NK-92 treated with Interleukin-12 subunit alpha and Interleukin-12 subunit beta, amount 100 ng/mL, for 24 hours (cell line): ENCODE measurements at places on chromosomes 16 and 17.

DNA sequence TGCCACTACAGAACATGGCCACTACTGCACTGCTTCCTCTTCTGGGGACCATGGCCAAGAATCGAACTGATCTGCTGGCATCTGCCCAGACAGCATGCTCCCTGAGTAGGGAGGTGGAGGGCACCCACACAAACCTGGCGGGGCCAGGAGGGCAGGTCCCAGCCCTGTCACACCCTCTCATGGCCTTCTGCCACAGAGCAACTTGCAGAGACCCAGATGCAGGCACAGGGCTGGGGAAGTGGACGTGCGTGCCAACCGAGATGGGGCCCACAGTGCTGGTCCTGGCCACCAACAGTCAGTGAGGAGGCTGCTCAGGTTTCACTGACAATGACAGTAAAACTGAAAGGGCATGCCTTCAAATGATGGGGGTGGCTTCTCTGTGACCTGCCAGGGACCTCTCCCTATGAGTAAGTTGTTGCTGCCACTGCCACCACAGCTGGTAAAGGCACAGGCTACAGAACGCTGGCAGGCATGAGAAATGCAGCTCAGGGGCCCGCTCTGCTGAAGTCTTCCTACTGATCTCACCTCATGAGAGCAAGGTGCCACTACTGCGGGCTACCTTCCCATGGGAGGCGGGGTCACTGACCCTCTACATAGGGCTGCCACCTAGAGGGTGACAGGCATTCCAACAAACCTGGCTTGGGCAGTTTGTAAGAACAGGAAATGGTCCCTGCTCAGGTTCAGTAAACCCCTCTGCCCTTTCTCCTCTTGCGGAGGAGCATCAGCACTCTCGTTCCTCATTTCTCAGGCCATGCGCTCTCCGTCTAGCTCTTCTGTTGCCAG is 15.5 kb downstream of the HIC1 start:
- no peak for DNase-seq

DNA sequence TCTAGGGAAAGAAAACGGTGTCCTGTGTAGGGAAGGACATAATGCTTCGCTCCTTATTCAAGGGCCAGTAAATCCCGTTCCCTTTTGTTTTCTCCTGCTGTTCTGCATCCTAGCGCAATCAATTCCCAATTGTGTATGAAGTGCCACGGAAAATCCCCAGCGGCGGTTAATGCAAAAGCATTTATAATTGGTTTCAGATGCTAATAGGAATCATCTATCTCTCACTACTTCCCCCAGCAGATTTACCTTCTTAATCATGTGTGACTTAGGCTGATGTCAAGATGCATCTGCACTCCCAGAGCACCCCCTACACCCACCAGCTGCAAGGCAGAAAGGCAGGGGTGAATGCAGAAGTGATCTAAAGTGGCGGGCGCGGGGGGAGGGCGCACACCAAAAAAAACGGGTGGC is 32.7 kb upstream of the SSTR2 start:
- no peak for DNase-seq

DNA sequence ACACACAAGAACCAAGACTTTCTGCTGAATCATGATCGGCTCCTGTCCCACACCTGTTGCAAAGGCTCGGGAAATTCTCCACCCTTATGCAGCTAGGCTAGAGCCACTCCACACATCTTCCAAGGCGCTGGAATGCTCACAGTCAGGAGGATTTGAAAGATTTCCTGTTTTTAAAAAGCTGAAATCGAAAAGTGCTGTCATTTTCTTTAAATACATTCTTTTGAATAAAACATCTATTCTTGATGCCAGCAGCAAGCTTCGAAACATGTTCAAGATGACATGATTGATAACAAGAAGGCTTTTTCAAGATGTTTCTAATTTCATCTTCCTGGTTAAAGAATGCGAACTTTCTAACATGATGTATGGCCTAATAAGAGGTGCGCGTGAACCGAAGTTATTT is 219.7 kb upstream of the CDH5 start:
- no peak for DNase-seq

DNA sequence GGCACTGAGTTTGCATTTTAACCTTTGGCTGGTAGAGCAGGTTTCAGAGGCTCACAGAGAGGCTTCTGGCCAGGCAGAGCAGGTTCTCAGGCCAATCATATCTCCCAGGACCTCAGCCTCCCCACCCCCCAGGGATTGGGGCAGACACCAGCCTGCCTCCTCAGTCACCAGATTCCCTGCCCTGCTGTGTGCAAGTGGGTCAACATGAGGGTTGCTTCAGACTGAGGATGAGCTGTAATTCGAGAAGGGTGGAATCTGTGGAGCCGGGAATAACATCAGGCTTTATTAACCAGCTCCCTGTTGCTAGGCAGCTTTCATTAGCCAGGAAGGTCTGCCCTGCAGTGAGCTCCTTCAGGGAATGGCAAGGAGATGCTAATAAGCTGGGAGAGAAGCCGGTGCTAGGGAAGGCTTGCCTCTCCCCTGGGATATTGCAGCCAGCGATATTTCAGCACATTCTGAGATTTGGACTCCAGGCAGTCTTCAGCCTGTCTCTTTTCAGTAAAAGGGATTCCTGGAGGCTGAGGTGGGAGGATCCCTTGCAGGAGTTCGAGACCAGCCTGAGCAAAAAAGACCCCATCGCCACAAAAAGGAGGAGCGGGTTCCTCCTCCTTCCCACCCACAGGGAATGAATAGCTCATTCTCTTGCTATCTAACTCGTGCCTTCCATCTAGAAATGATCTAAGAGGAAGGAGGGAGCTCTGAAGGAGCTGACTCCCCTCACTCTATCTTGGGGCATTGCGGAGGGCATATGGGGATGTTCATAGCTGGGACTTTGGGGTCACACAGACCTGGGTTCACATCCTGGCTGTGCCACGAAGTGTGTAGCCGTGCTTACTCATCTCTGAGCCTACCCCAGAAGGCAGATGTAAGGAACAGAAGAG is 10.7 kb downstream of the SGSM2 start:
- no peak for DNase-seq

DNA sequence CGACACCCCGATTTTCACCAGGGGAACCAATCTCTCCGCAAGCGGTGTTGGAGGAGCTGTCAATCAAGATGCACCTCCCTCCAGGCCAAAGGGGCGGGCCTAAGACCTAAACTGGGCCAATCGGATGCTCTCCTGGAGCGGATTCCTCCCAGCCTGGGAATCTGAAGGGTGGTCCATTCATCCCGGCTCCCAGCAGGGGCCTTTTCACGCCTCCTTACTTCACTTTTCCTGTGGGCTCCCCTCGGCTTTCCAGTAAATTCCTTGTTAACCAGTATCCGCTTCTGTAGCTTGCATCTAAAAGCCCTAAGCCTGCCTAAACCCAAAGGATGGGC is 17.1 kb downstream of the C16orf74 start:
- DNase-seq, result no peak

DNA sequence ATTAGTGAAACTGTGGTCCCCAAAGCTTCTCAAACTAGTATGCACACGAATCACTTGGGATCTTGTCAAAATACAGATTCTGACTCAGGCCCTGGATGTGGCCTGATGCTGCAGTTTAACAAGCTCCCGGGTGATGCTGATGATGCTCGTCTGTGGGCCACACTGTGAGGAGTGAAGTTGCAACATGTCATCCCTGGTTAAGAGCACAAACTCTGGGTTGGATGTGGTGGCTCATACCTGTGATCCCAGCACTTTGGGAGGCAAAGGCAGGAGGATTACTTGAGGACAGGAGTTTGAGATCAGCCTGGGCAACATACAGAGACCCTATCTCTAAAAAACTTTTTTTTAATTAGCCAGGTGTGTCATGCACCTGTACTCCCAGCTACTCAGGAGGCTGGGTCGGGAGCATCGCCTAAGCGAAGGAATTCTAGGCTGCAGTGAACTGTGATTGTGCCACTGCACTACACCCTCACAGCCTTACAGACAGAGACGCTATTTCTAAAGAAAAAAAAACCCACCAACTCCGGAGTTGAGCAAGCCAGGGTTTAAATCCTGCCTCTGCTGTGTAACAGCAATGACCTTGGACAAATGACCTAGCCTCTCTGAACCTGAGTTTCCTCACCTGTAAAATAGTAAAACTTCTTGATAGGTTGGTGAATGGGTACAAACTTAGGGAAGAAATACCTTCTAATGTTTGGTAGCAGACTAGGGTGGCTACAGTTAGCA is 24.4 kb upstream of the ABAT start:
- DNase-seq, result no peak

DNA sequence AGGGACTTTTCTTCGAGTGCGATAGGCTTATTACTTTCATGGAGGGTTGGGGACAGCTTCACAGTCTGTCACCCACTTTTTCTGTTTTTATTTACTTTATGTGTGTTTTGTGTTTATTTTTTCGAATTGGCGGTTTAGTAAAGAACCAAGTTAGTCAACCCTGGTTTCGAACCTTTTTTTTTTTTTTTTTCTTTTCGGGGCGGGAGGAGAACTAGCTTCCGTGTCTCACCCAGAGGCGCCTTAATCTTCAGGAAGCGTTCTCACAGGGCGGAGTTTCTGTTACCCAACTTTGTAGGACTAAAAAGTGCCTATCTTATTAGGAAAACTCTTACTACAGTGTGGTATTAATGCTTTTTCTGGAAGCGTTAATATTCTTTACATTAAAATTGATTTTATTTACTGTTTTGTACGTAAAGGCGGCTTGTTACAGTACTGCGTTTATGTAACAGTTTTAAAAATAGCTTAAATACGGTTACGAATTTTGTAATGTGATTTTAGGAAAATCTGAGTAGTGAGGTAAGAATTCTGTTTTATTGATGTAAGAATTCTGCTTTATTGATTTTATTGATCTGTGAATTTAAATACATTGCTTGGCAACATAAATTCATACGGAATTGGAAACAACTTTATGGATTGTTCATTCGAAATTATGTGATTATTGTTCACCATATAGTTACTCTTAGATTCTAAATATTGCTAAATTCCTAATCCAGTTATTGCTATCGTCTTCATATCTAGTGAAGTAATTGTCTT is 885 bp downstream of the ZNF207 start:
- DNase-seq, result no peak

DNA sequence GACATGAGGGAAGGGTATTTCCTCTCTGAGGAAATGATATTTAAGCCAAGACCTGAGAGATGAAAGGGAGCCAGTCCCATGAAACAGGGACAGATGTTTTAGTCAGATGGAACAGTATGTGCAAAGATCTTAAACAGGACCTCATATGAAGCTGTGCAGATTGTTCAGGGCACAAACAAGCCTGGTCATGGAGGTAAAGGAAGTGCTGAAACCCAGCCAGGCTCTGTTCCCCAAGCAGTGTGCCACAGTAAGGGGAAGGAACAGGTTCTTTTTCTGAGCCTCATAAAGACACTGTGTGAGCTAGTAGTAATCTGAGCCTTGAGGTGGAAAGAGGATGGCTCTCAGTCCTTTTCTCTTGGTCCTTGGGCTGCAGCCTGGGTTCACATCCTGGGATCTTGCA is 159.9 kb downstream of the ANKFN1 start:
- DNase-seq, result no peak

DNA sequence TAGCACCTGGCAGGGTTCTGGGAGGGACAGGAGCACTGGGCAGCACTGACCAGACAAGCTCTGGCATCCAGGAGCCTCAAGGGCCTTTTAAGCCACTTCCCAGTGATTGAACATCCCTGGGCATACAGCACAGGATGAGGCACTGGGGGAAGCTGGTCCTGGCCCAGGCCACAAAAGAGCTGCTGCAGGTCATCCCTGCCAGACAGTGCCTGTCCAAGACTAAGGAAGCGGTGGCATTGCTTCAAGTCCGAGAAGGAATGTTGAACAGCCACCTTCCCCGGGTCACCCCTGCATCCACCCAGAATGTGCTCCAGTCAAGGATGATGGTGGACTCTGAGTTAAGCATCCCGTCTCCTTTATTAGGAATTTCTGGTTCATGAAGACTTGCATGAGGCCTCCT is 1.2 kb upstream of the OSBPL7 start:
- no peak for DNase-seq

- no peak for DNase-seq
These were observed 14.4 kb upstream of the GPRC5B start for GRCh38 chr16:19898924-19899604.

DNA sequence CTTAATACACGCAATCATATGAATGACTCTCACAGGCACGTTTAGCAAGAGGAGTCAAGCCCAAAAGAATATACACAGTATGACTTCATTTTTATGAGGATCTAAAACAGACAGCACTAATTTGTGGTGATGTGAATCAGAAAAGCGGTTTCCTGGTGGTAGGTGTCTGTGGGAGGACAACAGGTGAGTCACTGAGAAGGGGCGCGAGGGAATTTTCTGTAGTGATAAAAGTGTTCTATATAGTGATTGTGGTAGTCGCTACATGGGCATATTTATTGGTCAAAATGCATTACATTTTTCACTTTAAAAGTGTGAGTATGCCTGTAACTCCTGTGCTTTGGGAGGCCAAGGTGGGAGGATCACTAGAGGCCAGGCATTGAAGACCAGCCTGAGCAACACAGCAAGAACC is 7.6 kb upstream of the TNRC6A start:
- peak; percentile 52 for DNase-seq

DNA sequence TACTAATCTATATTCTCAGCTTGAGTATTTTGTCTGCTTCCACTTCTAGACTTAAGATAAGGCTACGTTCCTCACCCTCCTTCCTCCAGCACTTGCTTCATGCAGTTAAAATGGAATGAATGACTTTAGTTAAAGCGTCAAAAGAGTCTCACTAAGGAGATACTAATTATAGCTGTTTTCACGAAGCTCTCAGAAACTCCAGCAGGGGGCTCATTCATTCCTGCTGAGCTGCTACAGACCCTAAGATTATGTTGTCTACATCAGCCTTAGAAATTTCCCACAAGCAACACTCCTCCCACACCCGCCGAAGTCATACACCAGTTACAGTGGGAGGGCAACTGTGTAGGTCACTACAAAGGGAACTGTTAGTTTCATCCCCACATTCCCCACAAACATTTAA is 57.0 kb upstream of the KIFC3 start:
- no peak for DNase-seq

DNA sequence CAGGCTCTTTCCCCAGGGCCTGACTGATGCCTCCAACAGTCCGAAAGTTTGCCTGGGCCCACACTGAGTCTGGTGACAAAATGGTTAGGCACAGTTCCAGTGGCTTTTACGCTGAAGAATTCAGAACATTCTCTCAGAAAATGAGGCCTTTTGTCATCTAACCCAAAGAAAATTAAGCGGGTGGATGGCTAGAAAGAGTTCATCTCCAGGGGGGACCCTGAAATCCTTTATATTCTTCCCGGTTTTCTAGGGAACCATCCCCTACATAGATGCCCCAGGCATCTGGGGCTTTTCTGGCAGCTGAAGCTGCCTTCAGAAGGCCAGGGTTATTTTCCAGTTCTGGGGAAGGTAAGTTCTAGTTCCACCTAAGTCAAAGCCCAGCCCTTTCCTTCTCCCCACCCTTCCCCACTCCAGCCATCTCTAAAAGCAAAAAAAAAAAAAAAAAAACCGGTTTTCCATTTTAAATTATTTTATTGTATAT is 2.2 kb downstream of the RASD1 start:
- DNase-seq, result no peak
